Neural progenitor cell (in vitro differentiated cells): ENCODE measurements at places on chromosomes 13 and 19.
A peak's percentile ranks its signal among the peaks of the same experiment; 100 is the strongest.

GRCh38 chr19:5018224-5019015 is 49.5 kb downstream of the KDM4B start:
- no peak for DNase-seq

DNA sequence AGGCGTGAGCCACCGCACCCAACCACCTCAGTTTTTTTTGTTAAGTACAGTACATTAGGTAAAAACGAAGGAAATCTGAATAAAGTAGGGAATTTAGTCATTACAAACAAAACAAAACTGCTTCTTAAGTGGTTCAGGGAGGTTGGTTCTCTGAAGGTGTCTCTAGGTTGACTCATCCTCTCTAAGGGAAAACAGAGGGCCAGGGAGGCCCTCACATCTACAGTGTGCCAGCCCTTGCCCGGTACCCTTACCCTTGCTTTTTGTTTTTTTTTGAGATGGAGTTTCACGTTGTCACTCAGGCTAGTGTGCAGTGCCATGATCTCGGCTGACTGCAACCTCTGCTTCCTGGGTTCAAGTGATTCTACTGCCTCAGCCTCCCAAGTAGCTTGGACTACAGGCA is 17.2 kb upstream of the JUND start:
- DNase-seq: no peak

DNA sequence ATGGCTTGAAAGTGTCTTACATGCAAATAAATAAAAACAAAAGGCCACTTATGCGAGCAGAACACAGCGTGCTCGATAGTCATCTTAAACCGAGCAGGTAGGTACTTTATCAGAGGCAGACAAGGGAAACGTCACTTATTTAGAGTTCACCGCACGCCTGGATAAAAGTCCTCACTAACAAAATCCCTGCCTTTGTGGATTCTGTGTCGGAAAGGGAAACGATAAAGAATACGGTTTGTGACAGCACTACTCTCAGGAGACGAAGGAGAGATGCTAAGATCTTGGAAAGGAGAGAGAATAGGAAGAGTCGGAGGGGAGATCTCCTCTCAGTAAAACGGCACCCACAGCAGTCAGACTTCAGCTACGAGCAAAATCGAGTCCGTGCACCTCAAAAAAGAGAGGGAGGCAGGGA is 581 bp downstream of the RCBTB1 start:
- peak; percentile 26 for DNase-seq

DNA sequence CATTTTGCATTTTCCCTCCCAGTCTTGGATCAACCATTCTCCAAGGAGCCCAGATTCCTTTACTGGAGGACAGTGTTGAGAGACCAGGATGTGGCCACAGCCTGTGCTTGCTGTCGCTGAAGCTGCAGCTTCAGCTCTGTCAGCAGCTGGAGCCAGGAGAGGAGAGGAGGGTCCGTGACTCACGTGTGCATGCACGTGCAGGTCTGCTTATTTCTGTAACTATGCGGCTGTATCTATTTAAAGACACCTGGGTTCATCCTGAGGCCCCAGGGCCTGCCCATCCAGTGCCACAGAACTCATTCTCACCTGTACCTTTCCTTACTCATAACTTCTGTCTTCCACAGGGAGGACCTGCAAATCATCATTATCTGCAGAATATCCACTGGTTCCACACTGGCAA is 8.2 kb upstream of the LAMP1 start:
- no peak for DNase-seq

GRCh38 chr13:37473035-37473434 is 125.5 kb downstream of the POSTN start:
- no peak for DNase-seq

DNA sequence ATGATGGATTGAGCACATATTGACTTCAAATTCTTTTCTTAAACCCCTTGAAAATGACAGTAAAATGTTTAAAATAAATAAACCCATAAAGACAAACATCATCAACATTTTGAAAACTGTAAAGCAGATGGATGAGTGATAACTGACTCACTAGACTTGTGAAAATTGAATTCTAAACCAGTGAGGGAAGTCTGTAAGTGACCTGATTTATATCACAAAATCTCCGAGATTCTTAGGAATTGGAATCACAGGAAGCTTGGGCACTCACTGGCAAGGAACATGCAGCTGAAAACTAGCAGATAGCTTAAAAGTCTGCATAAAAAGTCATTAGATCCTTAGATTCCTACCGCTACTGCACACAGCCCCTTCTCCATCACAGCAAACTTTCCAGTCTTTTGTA is 51.3 kb upstream of the TSC22D1 start:
- DNase-seq: no peak

- no peak for DNase-seq
Measured at GRCh38 chr19:47323872-47324271, 8.1 kb upstream of the C5AR2 start.

GRCh38 chr19:20167020-20167644 is at the start of gene ZNF486:
ZNF486 (plus strand) TSS chr19:20167214; CDS start chr19:20167331, 117 bp downstream.
- DNase-seq: peak; percentile 98

DNA sequence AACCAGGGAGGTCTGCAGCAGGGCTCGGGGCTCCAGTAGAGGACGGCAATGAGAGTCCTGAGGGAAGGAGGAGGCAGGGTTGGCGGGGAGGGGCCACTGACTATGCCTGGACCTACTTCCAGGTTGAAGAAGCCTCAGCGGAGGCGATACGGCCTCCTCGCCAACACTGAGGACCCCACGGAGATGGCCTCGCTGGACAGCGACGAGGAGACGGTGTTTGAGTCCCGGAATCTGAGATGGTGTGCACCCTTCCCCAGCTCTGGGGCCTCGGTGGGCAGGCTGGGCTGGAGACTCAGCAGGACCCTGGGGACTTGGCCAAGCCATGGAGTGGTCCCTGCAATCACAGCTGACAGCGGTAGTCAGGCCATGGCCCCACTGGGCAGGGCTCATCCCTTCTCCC is 1.7 kb downstream of the FAM174C start:
- DNase-seq: no peak

GRCh38 chr19:40141551-40141950 is 49.7 kb upstream of the MAP3K10 start:
- no peak for DNase-seq

GRCh38 chr19:38735257-38735686 is 9.0 kb downstream of the CAPN12 start:
- peak; percentile 72 for DNase-seq

- DNase-seq: no peak
Measured at GRCh38 chr19:3336680-3337523, 29.5 kb upstream of the NFIC start.

DNA sequence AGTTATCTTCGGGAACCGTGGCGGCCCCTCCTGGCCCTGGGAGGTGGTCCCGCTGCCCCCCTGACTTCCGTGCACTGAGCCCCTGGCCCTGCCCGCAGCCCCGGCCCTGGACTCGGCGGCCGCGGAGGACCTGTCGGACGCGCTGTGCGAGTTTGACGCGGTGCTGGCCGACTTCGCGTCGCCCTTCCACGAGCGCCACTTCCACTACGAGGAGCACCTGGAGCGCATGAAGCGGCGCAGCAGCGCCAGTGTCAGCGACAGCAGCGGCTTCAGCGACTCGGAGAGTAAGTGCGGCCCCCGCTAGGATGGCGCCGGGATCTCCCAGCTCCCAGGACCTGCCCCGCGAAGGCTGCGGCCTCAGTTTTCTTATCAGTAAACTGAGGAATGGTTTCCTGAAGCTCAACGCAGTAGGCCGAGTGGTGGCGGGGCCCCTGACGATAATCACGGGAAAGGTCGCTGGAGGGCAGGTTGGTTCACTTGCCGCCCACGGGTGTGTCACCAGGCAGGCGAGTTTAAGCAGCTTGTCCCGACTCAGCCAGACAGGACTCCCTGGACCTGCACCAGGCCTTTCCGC is 924 bp downstream of the RGCC start:
- DNase-seq: peak; percentile 54

GRCh38 chr19:34481861-34482379 is 362 bp downstream of the WTIP start:
- DNase-seq: no peak

DNA sequence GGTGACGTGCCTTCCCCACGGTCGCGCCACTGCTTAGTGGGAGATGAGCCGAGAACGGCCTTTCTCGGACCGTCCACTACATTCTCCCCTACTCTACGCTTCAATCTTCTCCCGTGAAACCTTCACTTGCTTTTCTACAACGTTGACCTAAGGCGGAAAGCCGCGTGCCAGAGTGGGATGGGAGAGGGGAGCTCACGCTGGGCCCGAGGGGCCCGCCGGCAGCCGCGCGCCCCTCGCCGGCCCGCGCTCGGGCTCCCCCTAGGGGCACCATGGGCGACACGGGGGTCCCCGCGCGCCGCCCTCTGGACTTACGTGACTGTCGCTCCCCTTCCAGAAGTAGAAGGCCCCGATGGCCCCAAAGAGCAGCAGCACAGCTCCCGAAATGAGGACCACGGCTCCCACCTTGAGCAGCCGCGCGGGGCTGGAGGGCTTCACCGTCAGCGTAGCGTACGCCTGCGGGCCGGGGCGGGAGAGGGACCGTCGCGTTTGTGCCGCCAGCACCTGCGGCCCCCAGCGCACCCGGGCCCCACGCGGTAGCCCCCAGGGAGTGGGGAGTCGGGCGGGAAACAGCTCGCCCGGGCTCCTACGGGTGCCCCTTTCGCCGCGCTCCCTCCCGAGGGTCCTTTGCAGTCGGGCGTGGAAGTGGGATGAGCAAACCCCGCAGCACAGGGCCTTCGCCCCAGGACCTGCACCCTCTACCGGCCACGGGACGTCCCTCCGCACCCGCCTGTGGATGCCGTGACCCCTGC is 727 bp downstream of the CNMD start:
- peak; percentile 87 for DNase-seq

- DNase-seq: no peak
Measured at GRCh38 chr19:41871573-41872383, 5.3 kb upstream of the CD79A start.

DNA sequence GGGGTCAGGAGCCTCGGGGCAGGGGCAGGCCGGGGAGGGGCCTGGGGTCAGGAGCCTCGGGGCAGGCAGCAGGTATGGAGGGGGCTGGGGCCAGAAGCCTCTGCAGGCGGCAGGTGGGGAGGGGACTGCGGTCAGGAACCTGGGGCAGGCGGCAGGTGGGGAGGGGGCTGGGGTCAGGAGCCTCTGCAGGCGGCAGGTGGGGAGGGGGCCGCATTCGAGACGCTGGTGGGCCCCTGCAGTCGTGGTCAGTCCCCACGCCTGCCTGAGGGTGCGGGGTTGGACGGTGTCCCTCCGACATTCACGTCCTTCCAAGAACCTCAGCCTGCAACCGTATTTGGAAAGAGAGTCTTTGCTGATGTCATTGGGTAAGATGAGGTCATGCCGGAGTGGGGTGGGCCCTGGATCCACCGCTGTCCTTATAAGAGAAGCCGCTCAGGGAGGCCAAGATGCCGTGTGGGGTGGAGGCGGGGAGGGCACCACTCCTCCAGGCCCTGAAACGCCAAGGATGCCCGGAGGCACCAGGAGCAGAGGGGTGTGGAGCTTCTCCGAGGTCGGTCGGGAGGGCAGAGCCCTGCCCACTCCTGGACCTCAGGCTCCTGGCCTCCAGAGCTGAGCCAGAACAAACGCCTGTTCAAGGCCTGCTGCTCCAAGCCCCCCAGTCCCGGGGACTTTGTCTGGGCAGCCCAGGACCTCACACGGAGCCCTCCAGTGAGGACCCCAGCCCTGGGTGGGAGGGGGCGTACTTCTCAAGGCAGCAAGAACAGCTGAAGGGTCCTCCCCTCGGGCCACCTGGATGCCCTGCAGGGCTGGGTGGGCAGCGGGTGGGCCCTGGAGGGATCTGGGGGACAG is 30.1 kb downstream of the PIP5K1C start:
- DNase-seq: peak; percentile 45

DNA sequence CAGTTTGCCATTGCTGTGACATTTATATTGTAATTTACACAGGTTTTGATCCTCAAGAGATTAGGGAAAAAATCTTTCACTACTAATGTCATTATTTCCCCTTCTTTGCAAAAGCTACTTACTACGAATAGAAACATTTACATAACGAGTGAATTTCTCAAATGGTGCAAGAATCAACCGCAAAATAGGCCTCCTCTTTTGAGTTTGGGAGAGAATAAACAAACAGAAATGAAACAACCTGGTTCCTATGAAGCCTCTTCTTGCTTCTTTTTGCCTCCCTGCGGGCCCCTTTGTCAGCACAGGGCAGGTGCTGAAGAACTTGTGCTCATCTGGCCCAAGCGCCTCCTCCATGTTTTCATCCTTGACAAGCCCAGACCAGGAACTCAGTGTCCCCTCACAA is 10.1 kb upstream of the GJA3 start:
- no peak for DNase-seq

- DNase-seq: no peak
Measured at GRCh38 chr13:38590796-38591507, 95.9 kb upstream of the FREM2 start.

DNA sequence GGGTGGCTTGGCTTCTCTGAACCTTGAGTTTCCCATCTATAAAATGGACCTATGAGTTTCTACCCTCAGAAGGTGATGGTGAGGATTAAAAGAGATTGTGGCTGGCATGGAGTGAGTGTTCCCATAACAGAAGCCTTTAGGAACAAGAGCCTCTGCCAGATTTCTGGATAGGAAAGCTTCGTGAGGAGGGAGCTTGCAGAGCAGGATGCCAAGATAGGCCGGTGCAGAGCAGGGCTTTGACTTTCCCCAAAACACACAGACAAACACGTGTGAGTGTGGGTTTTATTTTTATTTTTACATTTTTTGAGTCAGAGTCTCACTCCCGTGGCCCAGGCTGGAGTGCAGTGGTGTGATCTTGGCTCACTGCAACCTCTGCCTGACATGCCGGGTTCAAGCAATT is 3.7 kb upstream of the CNN1 start:
- DNase-seq: no peak
